ENCODE measurements at places on chromosomes 5 and 9.

- H3K4me1 ChIP-seq, result peaks cover 9% of the 10 kb centered on the region
- H3K27me3 ChIP-seq, result no peaks in the 10 kb centered on the region
Observed at GRCh38 chr5:137741718-137742117, 5.8 kb upstream of the KLHL3 start.

DNA sequence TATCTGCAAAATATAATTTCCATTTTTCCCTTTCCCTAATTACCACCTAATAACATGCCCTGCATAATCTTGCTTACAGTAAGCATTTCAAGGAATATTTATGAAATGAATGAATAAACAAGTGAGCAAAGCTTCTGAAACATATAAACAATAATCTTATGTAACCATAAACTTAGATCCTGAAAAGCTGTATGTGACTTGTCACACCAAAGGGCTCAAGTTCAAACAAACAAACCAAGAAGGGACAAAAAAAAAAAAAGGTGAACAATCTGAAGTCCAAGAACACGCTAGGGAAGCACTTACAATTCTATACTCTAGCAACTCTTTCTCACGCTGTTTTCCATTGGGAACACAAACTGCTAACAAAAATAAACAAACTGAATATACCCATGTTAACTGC, 36.3 kb downstream of the PLPP1 start:
- no peaks in the 10 kb centered on the region for H3K4me1 ChIP-seq
- DNase-seq, result no peak
- H3K36me3 ChIP-seq, result no peaks in the 10 kb centered on the region
- no peak overlapping the region for H3K4me3 ChIP-seq
- H3K27ac ChIP-seq, result no peak overlapping the region

GRCh38 chr9:95010431-95010838, 283.9 kb downstream of the AOPEP start:
- no peak overlapping the region for H3K27ac ChIP-seq
- no peak for DNase-seq
- H3K36me3 ChIP-seq, result no peaks in the 10 kb centered on the region
- H3K4me3 ChIP-seq, result no peak overlapping the region

DNA sequence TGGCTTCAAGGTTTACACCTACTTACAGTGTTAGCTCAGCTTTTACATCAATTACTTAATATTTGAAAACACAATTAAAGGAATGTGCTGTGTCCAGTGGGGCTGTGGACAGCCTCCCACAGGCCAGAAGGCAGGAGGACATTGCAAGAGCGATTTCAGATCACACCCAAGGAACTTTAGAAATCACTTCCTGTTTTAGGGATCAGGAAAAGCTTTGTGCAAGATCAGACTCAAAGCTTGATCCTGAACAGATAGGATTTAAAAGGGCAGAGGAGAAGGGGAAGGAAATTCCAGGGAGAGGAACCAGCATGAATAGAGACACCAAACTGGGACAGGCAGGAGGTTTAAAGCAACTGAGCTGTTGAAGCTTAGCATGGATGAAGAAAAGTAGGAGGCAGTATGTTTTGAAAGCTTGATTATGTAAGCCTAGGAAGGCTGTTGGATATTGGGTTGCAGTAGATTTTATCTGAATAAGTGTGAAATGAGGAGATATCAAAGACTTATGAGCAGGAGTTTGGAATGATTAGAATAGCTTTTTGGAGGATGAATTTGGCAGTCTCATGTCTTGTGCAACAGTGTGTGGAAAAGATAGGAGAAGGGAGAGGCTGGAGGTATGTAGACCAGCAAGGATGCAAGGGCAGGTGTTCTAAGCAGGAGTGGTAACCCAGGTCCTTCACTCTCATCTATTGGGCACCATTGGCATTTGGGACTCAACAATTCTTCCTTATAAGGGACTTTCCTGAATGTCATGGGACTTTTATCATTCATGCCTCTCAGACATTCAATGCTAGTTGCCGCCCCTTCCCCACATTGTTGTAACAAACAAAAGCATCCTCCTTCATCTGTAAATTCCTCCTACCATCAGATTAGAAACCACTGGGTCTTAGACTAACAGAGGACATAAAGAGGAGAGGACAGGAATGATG, 123.5 kb downstream of the TARS1 start:
- no peak overlapping the region for H3K27ac ChIP-seq
- DNase-seq, result no peak
- no peaks in the 10 kb centered on the region for H3K4me1 ChIP-seq
- no peaks in the 10 kb centered on the region for H3K27me3 ChIP-seq
- H3K36me3 ChIP-seq, result no peaks in the 10 kb centered on the region

GRCh38 chr5:64532212-64532611, 26.4 kb downstream of the RGS7BP start:
- no peak overlapping the region for H3K4me3 ChIP-seq
- H3K36me3 ChIP-seq, result no peaks in the 10 kb centered on the region
- no peaks in the 10 kb centered on the region for H3K27me3 ChIP-seq
- no peaks in the 10 kb centered on the region for H3K4me1 ChIP-seq

- peaks cover 4% of the 10 kb centered on the region for H3K4me1 ChIP-seq
- no peak for DNase-seq
- no peaks in the 10 kb centered on the region for H3K36me3 ChIP-seq
- no peak overlapping the region for H3K4me3 ChIP-seq
- H3K27ac ChIP-seq, result no peak overlapping the region
Observed at GRCh38 chr5:83097689-83098231, 20.4 kb downstream of the XRCC4 start.

DNA sequence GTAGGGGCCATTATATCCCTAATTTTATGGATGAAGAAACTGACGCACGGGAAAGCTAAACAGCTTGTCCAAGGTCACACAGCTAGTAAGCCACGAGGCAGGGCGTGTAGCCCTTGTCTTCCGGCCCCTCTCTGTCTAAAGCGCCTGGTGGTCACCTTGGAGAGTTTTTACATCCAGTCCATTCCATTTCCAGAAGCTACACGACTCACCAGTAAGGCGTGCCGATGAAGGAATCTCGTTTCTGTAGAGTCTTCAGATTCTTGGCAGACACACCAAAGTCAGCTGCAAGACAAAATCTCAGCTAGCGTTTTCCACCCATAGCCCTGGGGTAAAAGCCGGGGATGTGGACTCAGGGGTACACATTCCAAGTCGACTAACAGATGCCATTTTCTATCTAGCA, 80.5 kb downstream of the STK10 start:
- peaks cover 52% of the 10 kb centered on the region for H3K36me3 ChIP-seq
- H3K4me1 ChIP-seq, result peaks cover 34% of the 10 kb centered on the region
- H3K27me3 ChIP-seq, result no peaks in the 10 kb centered on the region

- H3K4me3 ChIP-seq, result no peak overlapping the region
- peaks cover 94% of the 10 kb centered on the region for H3K4me1 ChIP-seq
- H3K27me3 ChIP-seq, result no peaks in the 10 kb centered on the region
- H3K27ac ChIP-seq, result peak overlapping the region; percentile 58
- no peak for DNase-seq
Observed at GRCh38 chr5:6722015-6722414, 8.8 kb downstream of the TENT4A start.

DNA sequence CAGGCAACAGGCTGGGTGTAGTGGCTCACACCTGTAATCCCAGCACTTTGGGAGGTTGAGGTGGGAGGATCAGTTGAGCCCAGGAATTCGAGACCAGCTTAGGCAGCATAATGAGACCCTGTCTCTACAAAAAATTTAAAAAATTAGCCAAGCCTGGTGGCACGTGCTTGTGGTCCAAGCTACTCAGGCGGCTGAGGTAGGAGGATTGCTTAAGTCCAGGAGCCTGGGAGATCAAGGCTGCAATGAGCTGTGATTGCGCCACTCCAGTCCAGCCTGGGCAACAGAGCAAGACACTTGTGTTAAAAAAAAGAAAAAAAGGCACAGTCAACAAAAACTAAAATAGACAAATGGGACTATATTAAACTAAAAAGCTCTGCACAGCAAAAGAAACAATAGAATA, 29.3 kb downstream of the ATP6V0E1 start:
- H3K4me3 ChIP-seq, result no peak overlapping the region
- H3K36me3 ChIP-seq, result no peaks in the 10 kb centered on the region
- H3K27ac ChIP-seq, result no peak overlapping the region
- H3K27me3 ChIP-seq, result no peaks in the 10 kb centered on the region

- no peak overlapping the region for H3K4me3 ChIP-seq
- DNase-seq, result no peak
- no peaks in the 10 kb centered on the region for H3K36me3 ChIP-seq
- no peaks in the 10 kb centered on the region for H3K4me1 ChIP-seq
- H3K27me3 ChIP-seq, result no peaks in the 10 kb centered on the region
Observed at GRCh38 chr5:59401637-59402036, 491.9 kb downstream of the PDE4D start.

DNA sequence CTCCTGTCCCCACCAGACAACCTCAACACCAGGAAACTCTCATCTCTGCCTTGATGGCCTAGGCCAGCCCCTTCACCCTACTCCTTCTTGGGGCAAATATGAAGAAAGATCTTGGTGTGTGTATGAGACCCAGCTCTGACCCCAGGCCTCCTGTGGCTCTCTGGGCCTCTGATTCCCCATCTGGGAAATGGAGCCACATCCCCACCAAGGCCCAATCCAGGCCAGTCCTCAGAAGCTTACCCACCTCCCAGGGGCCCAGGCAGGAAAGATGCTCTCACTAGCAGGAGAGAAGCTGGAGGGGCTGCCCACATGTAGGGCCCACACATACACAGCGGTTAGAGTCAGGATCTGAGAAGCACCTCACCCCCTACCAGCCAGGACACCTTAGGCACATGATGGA, 38.9 kb downstream of the BICD2 start:
- H3K4me3 ChIP-seq, result no peak overlapping the region
- H3K27ac ChIP-seq, result no peak overlapping the region
- H3K36me3 ChIP-seq, result peaks cover 69% of the 10 kb centered on the region
- no peaks in the 10 kb centered on the region for H3K4me1 ChIP-seq
- DNase-seq, result no peak

DNA sequence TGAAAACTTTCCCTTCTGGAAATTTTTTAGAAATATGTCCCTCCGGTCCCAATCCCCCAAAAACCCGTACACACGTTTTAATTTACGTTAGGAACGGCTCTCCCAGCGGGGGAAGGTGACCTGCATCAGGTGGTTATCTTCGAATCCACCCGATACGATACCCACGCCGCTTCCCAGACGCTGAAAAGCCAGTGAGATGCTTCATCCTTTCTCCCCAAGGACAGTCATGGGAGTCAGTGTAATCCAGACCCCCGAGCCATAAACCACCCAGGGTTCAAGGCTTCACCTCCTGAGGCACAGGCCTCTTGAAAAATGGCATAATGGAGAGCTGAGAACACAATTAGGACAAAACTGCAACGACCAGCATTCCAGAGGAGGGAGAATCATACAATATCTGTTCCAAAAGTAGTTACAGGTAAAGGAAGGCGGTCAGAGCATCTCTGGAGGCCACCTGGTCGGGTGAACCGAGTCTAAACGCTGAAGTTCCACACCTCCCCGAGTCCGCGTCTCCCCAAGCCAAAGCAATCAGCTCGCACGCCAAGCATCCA, 857 bp downstream of the FAM169A start:
- H3K36me3 ChIP-seq, result no peaks in the 10 kb centered on the region
- H3K4me3 ChIP-seq, result peak overlapping the region; percentile 64
- H3K4me1 ChIP-seq, result peaks cover 8% of the 10 kb centered on the region

- no peaks in the 10 kb centered on the region for H3K27me3 ChIP-seq
- H3K4me3 ChIP-seq, result no peak overlapping the region
- DNase-seq, result no peak
Observed at GRCh38 chr5:102421647-102422046, 77.2 kb downstream of the SLCO6A1 start.

DNA sequence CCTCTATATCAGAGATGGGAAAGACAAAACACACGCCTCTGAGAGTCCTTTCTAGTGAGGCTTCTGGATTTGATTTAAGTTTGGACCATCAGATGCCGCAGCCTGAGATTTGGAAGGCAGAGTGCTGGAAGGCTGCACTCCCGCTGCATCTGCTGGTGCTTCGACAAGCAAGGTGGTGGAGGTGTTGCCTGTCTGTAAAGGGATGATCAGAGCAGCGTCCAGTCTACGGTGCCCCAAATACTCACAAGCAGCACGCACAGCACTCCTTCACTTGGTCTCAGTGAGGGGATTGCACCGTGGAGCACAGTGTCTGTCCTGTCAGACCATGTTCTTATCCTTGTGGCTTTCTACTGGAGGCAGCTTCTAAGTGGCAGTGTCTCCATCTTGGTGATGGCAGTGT, 221.4 kb downstream of the GADD45G start:
- no peak overlapping the region for H3K4me3 ChIP-seq
- no peaks in the 10 kb centered on the region for H3K27me3 ChIP-seq
- no peak overlapping the region for H3K27ac ChIP-seq

DNA sequence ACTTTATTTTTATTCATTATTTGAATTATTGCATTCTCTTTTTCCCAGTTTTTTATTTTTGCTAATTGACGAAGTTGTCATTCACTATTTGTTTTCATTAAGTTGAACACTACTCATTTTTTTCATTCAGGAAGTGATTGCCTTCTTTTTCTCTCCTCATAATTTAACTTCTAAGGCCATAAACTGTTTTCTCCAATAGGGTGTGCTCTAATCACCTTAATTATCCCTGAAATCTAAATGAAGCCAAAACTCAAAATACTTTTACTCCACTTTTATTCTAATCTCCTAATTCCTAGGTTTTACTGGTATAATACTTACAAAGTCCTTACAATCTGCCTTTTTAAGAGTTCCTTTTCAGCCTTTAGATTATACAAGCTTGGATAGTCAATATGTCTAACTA, 2.9 kb upstream of the OR13C2 start:
- no peak overlapping the region for H3K4me3 ChIP-seq
- DNase-seq, result no peak
- H3K4me1 ChIP-seq, result no peaks in the 10 kb centered on the region
- H3K27ac ChIP-seq, result no peak overlapping the region
- H3K36me3 ChIP-seq, result no peaks in the 10 kb centered on the region

DNA sequence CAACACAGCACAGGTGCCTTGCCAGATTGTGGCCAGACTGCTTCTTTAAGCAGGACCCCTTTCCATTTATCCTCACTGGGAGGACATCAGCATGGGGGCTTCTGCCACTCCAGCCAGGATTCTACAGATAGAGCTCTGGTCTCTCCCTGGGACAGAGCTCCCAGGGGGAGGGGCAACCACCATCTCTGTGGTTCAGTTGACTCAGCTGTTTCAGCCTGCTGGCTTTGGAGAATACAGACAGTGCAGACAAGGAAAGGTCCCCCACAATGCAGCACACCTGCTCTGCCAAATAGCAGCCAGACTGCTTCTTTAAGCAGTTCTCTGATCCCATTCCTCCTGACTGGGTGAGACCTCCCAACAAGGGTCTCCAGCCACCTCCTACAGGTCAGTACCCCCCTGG, 132.8 kb downstream of the OR2K2 start:
- no peak overlapping the region for H3K4me3 ChIP-seq
- H3K27ac ChIP-seq, result no peak overlapping the region
- H3K4me1 ChIP-seq, result no peaks in the 10 kb centered on the region
- H3K36me3 ChIP-seq, result no peaks in the 10 kb centered on the region
